AG04449 (cell line): ENCODE measurements at places on chromosomes 2 and 18.

- no peak for DNase-seq
Measured at GRCh38 chr2:229927817-229928321, 5.6 kb downstream of the FBXO36 start.

DNA sequence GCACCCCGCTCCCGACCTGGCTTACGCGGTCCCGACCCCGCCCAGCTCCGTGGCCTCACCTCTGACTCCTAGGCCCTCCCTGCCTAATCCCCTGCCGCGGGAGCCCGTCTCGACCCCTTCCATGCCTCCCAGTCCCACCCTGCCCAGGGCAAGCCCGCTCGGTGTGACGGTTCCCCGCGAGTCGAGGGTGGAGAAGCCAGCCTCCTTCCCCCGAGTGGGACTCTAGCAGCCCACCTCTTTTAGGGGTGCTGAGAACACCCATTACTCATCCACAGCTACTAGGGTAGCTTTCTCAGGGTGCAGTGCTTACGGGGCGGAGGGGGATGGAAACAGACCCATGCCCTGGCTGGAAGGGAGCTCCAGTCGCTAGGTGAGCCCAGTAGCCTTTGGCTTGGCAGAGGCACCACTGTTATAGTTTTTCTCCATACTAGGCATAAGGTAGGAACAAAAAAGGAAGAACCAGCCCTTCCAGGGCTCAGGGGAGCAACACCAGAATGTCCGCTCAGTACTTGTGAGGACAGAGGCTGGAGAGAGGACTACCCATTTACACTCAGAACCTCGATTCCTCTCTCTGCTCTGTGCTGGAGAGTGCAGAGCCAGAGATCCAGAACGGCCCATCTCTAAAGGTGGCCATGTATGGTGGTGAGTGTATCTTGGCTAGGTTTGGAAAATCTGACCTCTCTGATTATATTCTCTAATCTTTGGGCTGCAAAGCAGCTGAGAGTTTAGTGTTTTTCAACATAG is 606 bp downstream of the AGBL5 start:
- no peak for DNase-seq

DNA sequence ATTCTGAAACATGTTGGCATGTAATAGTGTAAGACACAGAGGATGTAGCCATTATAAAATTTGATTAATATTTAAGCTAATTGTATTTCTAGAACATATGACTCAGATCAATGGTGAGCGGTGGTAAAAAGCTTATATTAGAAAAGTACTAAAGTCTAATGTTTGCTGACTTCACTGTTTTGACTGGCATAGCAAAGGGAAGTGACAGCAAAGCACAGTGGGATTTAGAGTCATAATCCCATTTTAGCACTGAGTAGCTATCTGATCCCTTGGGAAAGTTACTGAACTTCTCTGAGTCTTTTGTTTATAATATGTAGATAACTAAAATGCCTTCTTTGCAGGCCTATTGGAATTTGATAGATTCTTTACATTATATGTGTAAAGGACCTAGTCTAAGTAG is 60.4 kb downstream of the KIAA1328 start:
- DNase-seq, result no peak

DNA sequence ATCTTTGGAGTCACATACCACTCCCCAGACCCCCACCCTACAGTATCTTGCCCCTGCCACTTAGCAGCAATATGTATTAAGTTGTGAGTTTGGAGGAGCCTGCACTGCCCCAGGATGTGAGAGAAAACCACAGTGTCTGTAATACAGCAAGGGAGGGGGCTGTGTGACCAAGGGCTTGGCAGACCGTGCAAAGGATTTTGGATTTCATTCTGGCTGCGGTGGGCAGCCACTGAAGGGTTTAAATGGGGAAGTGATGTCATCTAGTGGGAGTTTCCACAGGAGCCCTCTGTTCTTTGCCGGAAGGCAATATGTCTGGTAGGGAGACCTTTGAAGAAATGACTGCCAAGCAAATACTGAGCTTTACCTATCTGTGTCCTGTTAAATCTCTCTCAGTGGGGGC is 202.4 kb downstream of the FHOD3 start:
- DNase-seq, result no peak

DNA sequence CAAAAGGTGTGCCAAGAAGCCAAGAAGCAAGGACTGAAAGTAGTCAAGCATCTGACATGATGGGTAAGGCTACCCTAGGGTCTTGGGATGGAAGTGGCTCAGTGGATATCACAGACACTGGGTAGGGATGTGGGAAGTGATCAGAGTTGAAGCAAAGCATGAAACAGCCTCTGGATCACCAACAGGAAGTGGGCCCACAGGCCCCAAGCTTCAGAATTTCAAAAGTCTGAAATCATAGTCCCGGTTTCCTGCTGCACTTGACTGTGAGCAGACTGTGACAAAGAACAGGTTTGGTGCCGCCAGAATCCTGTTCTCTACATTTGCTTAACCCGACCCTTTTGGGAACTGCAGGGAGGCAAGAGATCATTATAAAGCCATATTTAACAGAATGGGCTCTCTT is 57.4 kb downstream of the SP100 start:
- no peak for DNase-seq

- DNase-seq, result no peak
Measured at GRCh38 chr2:61536180-61536571, 2.0 kb downstream of the XPO1 start.

DNA sequence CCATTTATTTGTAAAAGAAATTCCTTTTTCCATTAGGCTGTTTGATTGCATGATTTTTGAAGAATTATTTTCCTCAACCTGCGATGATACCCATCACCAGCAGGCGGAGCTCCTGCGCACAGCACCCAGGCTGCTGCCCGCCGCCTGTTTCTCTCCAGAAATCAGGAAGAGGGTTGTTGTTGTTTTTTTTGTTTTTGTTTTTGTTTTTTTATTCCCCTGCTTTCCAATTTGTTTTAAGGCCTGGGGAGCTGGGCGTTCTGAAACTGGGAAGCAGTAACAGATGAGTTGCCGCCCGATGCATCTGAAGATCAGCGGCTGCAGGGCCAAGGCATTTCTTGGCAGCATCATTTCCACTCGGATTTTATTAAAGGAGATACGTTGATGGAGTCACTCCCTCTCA is 132.1 kb downstream of the MBP start:
- no peak for DNase-seq

GRCh38 chr18:66046032-66046602 is 295.3 kb downstream of the CDH7 start:
- no peak for DNase-seq

- no peak for DNase-seq
Measured at GRCh38 chr2:237731663-237732062, 66.9 kb upstream of the RBM44 start.

GRCh38 chr2:15749460-15750432 is 158.1 kb downstream of the DDX1 start:
- DNase-seq, result no peak

DNA sequence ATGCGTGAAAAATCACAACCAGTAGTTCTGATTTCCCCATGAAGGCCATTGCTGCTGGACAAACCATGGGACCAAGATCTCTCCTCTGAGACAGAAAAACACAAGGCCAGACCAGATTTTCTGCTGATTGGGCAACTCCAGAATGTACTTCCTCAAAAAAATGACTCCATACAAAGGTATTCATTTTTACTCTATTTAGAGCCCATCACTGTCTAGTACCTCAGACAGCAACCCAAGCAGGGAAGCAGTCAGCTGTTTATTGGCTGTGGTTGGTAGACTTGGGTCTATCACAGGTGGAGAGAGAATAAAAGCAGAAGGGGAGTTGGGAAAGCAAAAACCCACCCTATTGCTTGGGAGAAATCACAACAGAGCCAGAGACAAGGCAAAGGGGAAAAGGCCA is 219.9 kb downstream of the PIK3C3 start:
- DNase-seq, result no peak

DNA sequence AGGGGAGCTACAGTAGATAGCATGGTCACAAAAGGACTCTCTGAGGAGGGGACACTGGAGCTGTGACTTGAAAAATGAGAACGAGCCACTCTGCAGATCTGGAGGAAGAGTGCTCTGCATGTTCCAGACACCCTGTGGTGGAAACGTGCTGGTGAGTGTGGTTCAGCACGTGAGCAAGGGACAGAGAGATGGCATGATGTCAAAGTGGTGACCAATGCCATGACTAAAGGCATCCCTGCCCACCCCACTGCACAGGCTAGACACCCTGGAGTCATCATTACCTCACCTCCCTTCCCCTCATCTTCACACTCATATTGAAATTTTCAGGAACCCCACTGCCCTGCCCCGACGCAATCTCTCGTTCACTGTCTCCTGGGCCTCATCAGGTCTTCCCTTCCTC is 56.5 kb downstream of the SLC4A5 start:
- no peak for DNase-seq

- no peak for DNase-seq
Measured at GRCh38 chr2:233845301-233846060, 8.9 kb downstream of the HJURP start.

DNA sequence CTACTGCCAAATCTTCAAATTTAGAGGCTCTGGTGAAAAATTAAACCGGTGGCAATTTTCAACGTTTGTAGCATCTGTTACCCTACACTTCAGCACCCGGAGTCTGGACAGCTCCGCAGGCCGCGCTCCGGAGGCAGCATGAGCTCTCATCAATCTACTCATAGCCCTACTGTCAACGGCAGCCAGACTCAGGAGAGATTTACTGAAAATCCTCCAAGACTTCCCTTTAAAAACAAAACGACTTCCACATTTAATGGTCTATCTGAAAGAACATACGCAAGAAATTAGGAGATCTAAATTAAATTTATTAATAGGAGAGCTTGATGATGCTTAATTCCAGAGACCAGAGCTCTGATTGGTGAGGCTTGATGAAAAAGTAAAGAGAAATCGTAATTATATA is 970 bp upstream of the ADCYAP1 start:
- DNase-seq, result no peak

DNA sequence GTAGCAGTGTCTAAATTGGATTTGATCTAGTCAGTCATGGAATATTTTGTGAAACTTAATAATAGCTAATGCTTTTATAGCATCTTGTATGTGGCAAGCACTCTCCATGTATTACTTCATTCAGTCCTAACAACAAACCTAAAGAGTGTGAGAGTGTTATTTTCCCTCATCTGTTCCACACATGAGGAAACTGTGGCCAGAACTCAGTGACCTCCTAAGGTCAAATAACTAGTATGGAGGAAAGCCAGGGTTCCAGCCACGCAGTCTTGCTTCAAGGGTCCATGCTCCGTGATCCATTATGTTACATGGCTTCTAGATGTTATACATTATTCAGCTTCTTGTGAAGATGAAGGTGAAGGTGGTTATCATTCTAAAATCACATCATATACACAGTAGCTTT is 45.5 kb downstream of the TWSG1 start:
- DNase-seq, result no peak
